ENCODE measurements at places on chromosomes 6 and 20. TPM values are rescaled to one million over a fixed set of nuclear protein-coding genes. Genes with fewer than 3 reads are reported as not detected.

CEP85L gene
- total RNA-seq, result 71.1 TPM

TRAPPC3L gene
- not detected for total RNA-seq

TRIM10 gene
- total RNA-seq, result not detected

FGD2 gene
- total RNA-seq, result 1.5 TPM

VSX1 gene
- not detected for total RNA-seq

FNDC1 gene
- not detected for total RNA-seq

MTCH1 gene
- total RNA-seq, result 151 TPM

GFOD1 gene
- 1.1 TPM for total RNA-seq

MYH7B gene
- 0.39 TPM for total RNA-seq

TMEM74B gene
- not detected for total RNA-seq

OPRM1 gene
- not detected for total RNA-seq

MYCT1 gene
- not detected for total RNA-seq

HLA-DPA1 gene
- 18.2 TPM for total RNA-seq

MOG gene
- total RNA-seq, result not detected

ZNF391 gene
- 3.3 TPM for total RNA-seq

SLC26A8 gene
- total RNA-seq, result 0.09 TPM

- peaks cover 11% of the 10 kb centered on the region for H3K4me1 ChIP-seq
These were observed 990 bp downstream of the BPI start for GRCh38 chr20:38304845-38305447.

- no peak for DNase-seq
- no peaks in the 10 kb centered on the region for H3K27me3 ChIP-seq
- H3K4me3 ChIP-seq, result no peak overlapping the region
These were observed 1.3 kb upstream of the MTFR2 start for GRCh38 chr6:136251394-136251793.

DNA sequence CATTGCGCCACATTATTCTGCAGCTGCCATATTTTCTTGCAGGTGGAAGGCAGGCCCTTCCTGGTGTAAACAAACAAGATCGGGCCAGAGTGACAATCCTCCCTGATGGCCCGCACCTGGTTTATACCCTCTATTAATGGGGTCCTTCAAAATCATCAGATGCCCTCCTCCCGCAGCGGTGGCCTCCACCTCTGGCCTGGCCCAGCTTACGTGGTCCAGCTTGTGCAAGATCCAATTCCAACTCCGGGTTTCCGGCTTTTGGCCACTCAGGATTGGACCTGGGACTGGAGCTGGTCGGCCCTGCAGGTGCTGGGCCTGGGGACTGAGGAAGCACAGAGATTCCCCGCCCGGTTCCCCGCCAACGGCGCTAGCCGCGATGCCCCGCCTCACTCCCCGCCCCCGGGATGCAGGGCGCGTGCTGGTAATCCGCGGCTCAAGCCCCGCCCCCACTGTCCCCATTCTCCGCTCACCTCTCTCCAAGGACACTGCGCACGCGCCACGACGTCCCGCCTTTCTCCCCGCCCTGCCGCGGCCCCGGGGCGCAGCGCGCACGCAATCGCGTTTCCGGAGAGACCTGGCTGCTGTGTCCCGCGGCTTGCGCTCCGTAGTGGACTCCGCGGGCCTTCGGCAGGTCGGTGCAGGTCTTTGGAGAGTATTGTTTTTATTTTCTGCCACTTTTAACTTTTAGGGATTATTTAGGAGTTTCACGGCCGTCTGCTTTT is at the start of gene TMEM14B:
TMEM14B (plus strand) TSS at position 555 of the 722 bp plus-strand sequence. CDS start 1,441 bp downstream, outside the sequence.
- DNase-seq, result peak; percentile 98

- H3K36me3 ChIP-seq, result peaks cover 14% of the 10 kb centered on the region
- H3K27ac ChIP-seq, result no peak overlapping the region
- no peak overlapping the region for H3K4me3 ChIP-seq
- no peak for DNase-seq
- H3K4me1 ChIP-seq, result peaks cover 15% of the 10 kb centered on the region
- H3K27me3 ChIP-seq, result no peaks in the 10 kb centered on the region
These were observed 2.0 kb downstream of the FRS3 start for GRCh38 chr6:41777551-41778285.

- no peaks in the 10 kb centered on the region for H3K36me3 ChIP-seq
- no peaks in the 10 kb centered on the region for H3K4me1 ChIP-seq
- H3K4me3 ChIP-seq, result no peak overlapping the region
These were observed 31.1 kb upstream of the ENPP4 start for GRCh38 chr6:46098678-46099077.

DNA sequence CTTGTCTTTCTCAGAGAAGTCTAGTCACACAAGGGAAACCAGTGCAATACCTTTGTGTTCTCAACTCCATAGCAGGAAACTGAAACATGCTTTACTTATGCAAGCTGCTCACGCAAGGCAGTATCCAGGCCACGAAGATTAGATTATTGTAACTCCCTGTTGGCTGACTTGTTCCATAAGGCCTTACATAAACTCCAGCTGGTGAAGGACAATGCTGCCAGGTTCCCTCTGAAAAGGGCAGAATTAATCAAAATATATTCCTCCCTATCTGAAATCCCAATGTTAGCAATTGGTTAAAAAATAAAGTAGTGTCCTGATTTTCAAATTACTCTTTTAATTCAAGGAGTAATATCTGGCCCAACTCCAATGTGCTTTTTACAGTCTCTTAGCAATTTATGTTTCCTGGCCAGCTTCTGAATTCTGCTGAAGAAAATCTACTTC is 966.6 kb downstream of the HACE1 start:
- H3K36me3 ChIP-seq, result no peaks in the 10 kb centered on the region
- H3K4me1 ChIP-seq, result no peaks in the 10 kb centered on the region
- no peaks in the 10 kb centered on the region for H3K27me3 ChIP-seq
- no peak for DNase-seq

- H3K36me3 ChIP-seq, result peaks cover 58% of the 10 kb centered on the region
- no peaks in the 10 kb centered on the region for H3K27me3 ChIP-seq
- no peak for DNase-seq
These were observed 87.1 kb downstream of the PREX1 start for GRCh38 chr20:48740712-48741111.

- H3K36me3 ChIP-seq, result no peaks in the 10 kb centered on the region
- H3K4me1 ChIP-seq, result no peaks in the 10 kb centered on the region
- H3K4me3 ChIP-seq, result no peak overlapping the region
- no peak for DNase-seq
These were observed 4.9 kb downstream of the VSTM2L start for GRCh38 chr20:37907677-37908401.

GRCh38 chr6:165844801-165845364 is 181.8 kb upstream of the PDE10A start:
- H3K27ac ChIP-seq, result no peak overlapping the region
- no peak overlapping the region for H3K4me3 ChIP-seq
- no peaks in the 10 kb centered on the region for H3K36me3 ChIP-seq

GRCh38 chr6:142413111-142413510 is 111.3 kb downstream of the ADGRG6 start:
- H3K27me3 ChIP-seq, result no peaks in the 10 kb centered on the region
- no peak overlapping the region for H3K4me3 ChIP-seq
- DNase-seq, result no peak

DNA sequence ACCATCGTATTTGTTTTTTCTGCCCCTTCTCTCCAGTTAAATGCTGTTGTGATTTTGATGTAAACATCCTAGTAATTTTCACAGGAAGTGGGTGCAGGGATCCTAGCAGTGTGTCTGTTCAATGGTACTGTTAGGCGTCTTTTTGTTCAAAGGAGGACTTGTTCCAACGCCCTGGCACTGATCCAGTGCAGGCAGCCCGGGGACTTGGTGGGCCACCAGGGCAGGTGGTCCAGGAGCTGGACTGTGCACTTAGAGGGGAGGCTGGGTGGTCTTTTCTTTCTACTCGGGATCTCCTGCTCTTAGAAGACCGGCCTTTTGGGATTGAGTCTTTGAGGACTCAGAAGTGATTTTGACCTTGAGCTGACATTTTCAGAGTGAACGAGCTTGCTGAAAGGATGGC is 41.1 kb upstream of the NKX2-2 start:
- peak overlapping the region; percentile 10 for H3K27ac ChIP-seq
- no peaks in the 10 kb centered on the region for H3K27me3 ChIP-seq
- DNase-seq, result no peak

DNA sequence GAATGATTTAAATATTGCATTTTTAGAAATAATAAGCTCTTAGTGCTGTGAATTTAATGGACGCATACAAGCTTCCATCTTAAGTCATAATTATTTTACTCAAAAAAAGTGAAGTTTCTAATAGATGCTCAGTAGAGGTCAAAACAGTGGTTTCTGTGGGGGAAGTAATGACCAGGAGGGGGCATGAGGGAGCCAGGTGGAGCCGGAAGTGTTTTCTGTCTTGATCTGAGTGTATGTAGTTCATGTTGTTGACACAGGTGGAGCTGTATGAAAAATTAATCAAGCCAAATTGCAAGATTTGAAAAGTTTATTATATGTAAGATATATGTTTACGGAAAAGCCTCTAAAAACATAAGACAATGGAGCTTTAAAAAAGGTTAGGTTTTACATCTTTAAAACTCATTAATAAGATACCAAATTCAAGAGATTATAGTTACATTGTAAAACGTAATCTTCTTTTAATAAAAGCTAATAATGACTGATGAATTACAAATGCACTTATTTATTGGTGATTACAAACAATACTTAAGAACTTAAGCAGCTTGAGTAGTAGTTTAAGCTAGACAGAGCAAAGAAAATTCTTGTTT is 68.0 kb downstream of the PLAGL1 start:
- DNase-seq, result peak; percentile 66
- no peaks in the 10 kb centered on the region for H3K4me1 ChIP-seq
- no peaks in the 10 kb centered on the region for H3K27me3 ChIP-seq
- H3K4me3 ChIP-seq, result no peak overlapping the region
- H3K27ac ChIP-seq, result no peak overlapping the region

DNA sequence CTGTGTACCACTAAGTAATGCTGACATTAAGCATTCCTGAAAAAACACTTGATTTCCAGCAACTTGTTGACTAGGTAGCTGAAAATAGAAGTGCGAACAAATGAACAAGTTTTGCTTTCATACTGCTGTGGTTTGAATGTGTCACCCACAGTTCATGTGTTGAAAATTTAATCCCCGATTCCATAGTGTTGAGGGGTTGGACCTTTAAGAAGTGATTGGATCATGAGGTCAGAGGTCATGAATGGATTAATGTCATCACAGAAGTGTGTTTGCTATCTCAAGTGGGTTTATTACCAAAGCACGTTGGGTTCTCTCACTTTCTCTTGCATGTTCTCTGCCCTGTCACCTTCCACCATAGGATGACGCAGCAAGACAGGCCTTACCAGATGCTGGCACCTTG is 568.5 kb downstream of the UTRN start:
- DNase-seq, result no peak
- H3K4me1 ChIP-seq, result no peaks in the 10 kb centered on the region
- H3K27ac ChIP-seq, result no peak overlapping the region
- H3K4me3 ChIP-seq, result no peak overlapping the region

- no peak for DNase-seq
- no peaks in the 10 kb centered on the region for H3K27me3 ChIP-seq
- H3K36me3 ChIP-seq, result peaks cover 62% of the 10 kb centered on the region
- H3K4me3 ChIP-seq, result no peak overlapping the region
These were observed 6.0 kb downstream of the NELFCD start for GRCh38 chr20:58986968-58987517.

- no peak for DNase-seq
- H3K27me3 ChIP-seq, result no peaks in the 10 kb centered on the region
- no peaks in the 10 kb centered on the region for H3K4me1 ChIP-seq
- H3K4me3 ChIP-seq, result no peak overlapping the region
- no peak overlapping the region for H3K27ac ChIP-seq
These were observed 21.2 kb downstream of the CUL9 start for GRCh38 chr6:43203029-43203717.

- H3K36me3 ChIP-seq, result no peaks in the 10 kb centered on the region
- H3K27me3 ChIP-seq, result no peaks in the 10 kb centered on the region
- peaks cover 45% of the 10 kb centered on the region for H3K4me1 ChIP-seq
- H3K4me3 ChIP-seq, result no peak overlapping the region
- DNase-seq, result no peak
- H3K27ac ChIP-seq, result no peak overlapping the region
These were observed 28.1 kb downstream of the LY86 start for GRCh38 chr6:6616656-6617055.

- H3K27me3 ChIP-seq, result no peaks in the 10 kb centered on the region
- H3K27ac ChIP-seq, result no peak overlapping the region
- peaks cover 21% of the 10 kb centered on the region for H3K36me3 ChIP-seq
- no peak for DNase-seq
- peaks cover 8% of the 10 kb centered on the region for H3K4me1 ChIP-seq
- no peak overlapping the region for H3K4me3 ChIP-seq
These were observed 52.4 kb upstream of the SPDEF start for GRCh38 chr6:34608321-34609091.

DNA sequence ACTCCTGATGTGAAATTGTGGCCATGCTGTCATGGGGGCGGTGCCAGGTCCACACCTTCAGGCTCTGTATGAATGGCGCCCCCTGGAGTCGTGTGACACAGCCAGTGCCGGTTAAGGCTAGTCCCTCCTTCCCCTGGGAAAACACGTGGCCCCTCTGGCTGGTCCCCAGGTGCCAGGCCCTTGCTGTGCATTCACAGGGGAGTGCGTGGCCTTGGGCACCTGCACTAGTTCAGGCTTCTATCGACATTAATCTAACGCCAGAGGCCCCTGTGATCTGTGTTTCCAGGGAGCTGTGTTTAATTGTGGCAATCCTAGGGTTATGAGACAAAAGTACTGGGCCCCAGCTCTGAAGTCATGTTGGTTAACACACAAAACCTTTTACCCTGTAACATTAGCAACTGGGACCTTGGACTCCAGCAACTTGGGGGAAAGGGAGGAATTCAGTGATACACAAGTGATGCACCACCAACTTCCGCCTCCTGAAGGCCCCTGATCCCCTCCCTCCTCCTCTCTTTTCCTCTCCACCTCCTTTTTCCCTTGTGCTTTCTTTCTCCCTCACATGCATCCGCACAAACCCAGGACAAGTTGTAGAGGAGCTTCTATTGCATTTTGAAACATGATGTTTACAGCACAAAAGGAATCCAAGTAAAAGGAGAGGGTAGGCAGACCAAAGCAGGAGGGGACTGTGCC is 74.0 kb downstream of the SSR1 start:
- no peak overlapping the region for H3K4me3 ChIP-seq
- no peak overlapping the region for H3K27ac ChIP-seq
- no peaks in the 10 kb centered on the region for H3K27me3 ChIP-seq
- H3K4me1 ChIP-seq, result peaks cover 6% of the 10 kb centered on the region

- no peaks in the 10 kb centered on the region for H3K36me3 ChIP-seq
- no peaks in the 10 kb centered on the region for H3K27me3 ChIP-seq
- H3K4me3 ChIP-seq, result no peak overlapping the region
- no peak for DNase-seq
These were observed 38.8 kb upstream of the ZFP64 start for GRCh38 chr20:52230409-52230808.

GRCh38 chr20:22404419-22405170 is 179.8 kb downstream of the FOXA2 start:
- no peak overlapping the region for H3K4me3 ChIP-seq
- no peak overlapping the region for H3K27ac ChIP-seq
- no peaks in the 10 kb centered on the region for H3K27me3 ChIP-seq
- H3K36me3 ChIP-seq, result no peaks in the 10 kb centered on the region
- no peaks in the 10 kb centered on the region for H3K4me1 ChIP-seq

GRCh38 chr6:145544514-145544913 is 190.8 kb downstream of the EPM2A start:
- H3K27me3 ChIP-seq, result no peaks in the 10 kb centered on the region
- no peaks in the 10 kb centered on the region for H3K4me1 ChIP-seq
